ENCODE measurements at places on chromosomes 2 and 18. TPM values are rescaled to one million over a fixed set of nuclear protein-coding genes. Genes with fewer than 3 reads are reported as not detected.

SERTAD2 gene
- 3.3 TPM for total RNA-seq

SGPP2 gene
- total RNA-seq, result 4.9 TPM

GRCh38 chr2:122021941-122022340 lies 266.5 kb downstream of the TSN start:
- H3K27me3 ChIP-seq, result no peaks in the 10 kb centered on the region
- no peak for DNase-seq
- H3K4me3 ChIP-seq, result no peak overlapping the region
- peaks cover 15% of the 10 kb centered on the region for H3K4me1 ChIP-seq
- H3K27ac ChIP-seq, result no peak overlapping the region

DNA sequence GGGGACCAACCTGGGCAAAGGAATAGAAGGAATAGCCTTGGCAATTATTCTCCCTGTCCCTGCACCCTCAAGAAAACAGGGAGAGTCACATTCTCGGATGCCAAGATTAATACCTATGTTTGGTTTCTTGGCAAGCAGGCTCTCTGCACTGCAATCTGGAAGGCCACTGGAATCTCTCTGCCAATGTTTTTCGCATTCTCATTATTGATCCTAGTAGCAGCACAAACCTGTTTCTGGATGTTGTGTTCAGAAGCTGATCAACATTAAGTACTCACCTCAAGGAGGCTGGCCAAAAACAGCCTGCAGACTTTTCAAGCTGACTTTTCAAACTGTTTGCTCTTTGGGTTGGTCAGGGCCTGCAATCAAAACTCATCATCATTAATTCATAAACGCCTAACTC lies 62.2 kb downstream of the CLHC1 start:
- peak; percentile 31 for DNase-seq
- H3K4me3 ChIP-seq, result no peak overlapping the region
- H3K36me3 ChIP-seq, result no peaks in the 10 kb centered on the region

DNA sequence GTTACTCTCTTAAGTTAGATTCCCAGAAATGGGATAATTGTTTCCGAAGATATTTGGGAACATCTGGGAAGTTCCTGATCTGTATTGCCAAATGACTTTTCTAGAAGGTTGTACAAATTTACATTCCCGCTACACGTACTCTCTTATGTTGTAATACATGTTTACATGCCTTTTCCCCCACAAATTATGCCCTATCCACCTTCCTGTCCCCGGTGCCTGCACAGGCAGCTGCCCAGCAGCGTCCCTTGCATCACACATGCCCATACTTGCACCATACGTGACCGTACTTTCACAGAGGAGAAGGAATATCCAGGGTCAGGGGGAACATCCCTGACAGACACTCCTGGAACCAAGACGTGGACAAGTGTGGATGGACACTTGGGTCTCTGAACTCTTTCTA lies 24.2 kb upstream of the KLF11 start:
- no peaks in the 10 kb centered on the region for H3K27me3 ChIP-seq
- DNase-seq, result no peak
- no peak overlapping the region for H3K27ac ChIP-seq
- H3K4me1 ChIP-seq, result peaks cover 13% of the 10 kb centered on the region
- no peaks in the 10 kb centered on the region for H3K36me3 ChIP-seq
- H3K4me3 ChIP-seq, result no peak overlapping the region

- H3K27me3 ChIP-seq, result no peaks in the 10 kb centered on the region
- peak; percentile 65 for DNase-seq
- H3K4me3 ChIP-seq, result no peak overlapping the region
- H3K27ac ChIP-seq, result peak overlapping the region; percentile 42
Measured at GRCh38 chr2:73701968-73702665, 35.0 kb downstream of the TPRKB start.

- no peak overlapping the region for H3K27ac ChIP-seq
- H3K27me3 ChIP-seq, result no peaks in the 10 kb centered on the region
- H3K4me1 ChIP-seq, result no peaks in the 10 kb centered on the region
- H3K4me3 ChIP-seq, result no peak overlapping the region
Measured at GRCh38 chr2:40403233-40403836, 48.6 kb downstream of the SLC8A1 start.

DNA sequence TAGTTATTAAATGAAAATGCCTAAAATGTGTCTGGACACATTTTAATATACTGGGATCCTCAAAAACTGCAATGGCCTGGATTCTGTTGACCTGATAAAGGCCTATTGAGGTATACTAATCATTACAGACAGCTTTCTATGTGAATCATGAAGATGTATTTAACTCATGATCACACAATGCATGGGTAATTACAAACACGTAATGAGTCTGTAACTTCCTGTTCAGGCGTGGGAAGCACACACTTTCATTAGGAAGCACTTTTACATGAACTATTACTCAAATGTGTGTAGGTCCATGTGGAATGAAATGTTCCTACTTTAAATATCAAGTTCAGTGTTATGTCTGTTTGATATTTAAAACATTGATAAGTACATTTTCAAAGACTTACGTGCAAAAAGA lies 108.7 kb downstream of the NCKAP5 start:
- no peak for DNase-seq
- no peak overlapping the region for H3K4me3 ChIP-seq
- no peaks in the 10 kb centered on the region for H3K36me3 ChIP-seq
- H3K27ac ChIP-seq, result no peak overlapping the region
- no peaks in the 10 kb centered on the region for H3K4me1 ChIP-seq
- no peaks in the 10 kb centered on the region for H3K27me3 ChIP-seq
